Thoracic aorta (tissue), 2 donors: ENCODE measurements at places on chromosomes 1 and 21.

DNA sequence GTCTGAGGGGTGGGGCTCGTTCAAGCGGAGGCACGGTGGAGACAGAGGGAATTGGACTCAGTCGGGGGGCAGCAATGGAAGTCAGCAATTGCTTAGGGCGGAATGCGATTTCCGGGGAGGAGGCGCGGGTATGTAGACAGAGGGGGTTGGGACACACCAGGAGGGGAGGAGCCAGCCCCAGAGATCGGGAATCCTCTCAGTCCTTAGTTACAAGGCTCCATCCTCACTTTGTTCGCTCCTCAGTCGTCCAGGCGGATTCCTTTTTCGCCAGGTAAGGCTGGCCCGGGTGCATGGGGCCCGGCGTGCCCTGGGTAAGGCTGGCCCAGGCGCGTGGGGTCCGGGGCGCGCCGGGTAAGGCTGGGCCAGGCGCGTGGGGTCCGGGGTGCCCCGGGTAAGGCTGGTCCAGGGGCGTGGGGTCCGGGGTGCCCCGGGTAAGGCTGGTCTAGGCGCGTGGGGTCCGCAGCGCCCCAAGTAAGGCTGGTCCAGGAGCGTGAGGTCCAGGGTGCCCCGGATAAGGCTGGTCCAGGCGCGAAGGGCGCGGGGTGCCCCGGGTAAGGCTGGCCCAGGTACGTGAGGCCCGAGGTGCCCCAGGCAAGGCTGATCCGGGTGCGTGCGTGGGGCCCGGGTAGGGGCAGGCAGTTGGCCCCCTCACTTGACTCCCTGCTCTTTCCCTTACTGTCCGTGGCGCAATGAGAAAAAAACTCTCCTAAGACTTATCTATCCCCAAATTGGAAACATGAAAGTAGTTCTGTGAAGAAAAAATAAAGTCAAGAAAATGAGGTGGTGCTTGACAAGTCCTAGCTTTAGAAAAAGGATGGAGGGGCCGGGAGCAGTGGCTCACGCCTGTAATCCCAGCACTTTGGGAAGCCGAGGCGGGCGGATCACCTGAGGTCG lies at the start of gene L1TD1:
TSS of gene L1TD1 (plus strand) at position 199 of the 894 bp plus-strand sequence. CDS start 11,780 bp downstream, outside the sequence.
- DNase-seq, result no peak

- DNase-seq, result no peak
These were observed 1.7 kb upstream of the TMEM61 start for GRCh38 chr1:54978528-54979326.

GRCh38 chr1:7388141-7388487 lies 383.0 kb upstream of the VAMP3 start:
- no peak for DNase-seq

DNA sequence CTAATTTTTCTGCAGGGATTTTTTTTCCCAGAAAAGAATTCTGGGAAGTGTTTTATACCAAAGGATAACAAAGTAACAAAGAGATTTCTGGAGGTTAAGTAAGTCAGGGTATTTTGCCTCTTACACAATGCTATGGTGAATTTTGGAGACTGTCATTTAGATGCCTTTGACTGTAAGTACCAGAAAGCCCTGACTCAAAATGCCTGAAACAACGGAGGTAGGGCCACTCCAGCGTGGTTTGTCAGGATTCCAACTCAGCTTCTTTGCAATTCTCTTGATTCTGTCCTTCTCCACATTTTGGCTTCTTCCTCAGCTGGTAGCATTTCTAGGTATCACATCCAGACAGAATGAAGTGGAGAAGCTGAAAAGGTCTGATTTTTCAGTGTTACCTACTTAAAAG lies 106.5 kb downstream of the UCHL5 start:
- DNase-seq, result no peak

DNA sequence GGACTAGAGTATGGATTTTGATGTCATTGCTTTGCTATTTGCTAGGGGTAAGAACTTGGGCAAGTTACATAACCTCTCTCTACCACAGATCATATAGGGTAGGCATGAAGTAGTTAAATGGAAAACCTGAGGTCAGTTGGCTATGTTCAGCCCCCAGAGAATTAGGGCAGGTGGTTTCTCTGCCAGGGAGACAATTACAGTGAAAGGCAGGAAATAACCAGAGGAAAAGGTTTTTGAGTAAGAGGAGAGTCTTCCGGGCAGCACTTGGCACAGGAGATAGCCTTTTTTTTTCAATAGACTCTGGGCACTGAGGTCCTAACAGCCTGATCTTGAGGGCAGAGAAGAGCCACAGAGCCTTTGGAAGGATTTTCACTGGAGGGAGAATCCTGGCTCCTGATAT lies 16.7 kb upstream of the SERBP1 start:
- no peak for DNase-seq

DNA sequence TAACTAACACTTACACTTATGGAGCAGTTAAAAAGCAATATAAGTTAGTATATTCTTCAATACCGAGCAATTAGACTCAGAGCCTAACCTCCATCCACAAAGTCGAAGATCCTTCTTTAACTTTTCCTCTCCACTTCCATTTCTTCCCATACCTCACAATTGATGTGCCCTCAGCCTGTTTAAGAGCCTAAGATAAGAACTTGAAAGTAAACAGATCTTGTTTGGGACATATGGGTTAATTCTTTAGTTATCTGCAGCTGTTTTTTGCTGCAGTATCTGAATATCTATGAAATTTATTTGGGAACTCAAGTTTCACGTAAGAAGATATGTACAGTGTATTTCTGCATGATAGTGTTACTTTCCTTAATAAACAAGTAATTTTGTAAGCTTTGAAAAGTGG lies 51.5 kb downstream of the MIGA1 start:
- DNase-seq, result no peak

GRCh38 chr1:84853741-84854721 lies 39.0 kb downstream of the LPAR3 start:
- DNase-seq, result no peak

DNA sequence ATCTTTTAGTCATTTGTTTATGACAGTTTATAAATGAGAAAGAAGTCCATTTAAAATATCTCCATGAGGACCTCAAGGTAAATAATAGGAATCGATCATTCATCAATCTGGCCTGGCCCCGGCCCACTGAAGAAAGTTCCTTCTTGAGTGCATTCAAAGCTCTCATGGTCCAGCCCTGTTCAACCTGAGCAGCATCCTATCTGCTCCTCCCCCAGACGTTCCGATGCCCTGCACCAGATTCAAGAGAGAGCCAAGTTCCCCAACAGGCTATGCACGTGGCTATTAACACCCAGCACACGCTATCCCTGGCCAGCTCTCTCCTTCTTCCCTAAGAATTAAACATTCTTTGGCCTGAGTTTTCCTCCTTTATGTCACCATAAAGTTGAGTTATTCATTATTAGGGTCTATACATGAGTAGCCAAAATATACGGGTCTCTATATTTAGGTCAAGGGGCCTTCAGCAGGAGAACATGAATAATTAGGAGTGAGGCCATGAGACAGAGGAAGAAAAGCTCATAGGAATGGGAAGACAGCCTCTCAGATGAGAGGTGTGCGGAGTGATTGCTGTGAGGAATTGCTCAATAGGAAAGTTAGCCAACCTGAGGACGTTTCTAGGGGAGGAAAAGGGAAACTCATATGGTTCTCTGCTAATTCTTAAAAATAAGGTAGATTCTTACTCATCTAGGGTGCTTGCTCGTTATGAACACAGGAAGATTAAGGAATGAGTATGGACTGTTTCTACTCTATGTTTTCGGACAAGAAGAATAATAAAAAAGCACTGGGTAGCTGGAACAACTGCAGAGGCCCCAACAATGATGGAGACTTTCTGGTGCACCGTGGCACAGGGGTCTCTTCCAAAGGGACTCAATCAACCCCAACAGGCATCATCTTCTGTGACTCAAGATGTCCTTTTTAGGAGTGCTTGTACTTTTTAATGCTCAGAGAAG lies 23.6 kb downstream of the RUNX1 start:
- DNase-seq, result no peak

- DNase-seq, result no peak
These were observed 13.0 kb downstream of the KRTCAP2 start for GRCh38 chr1:155160128-155160527.

DNA sequence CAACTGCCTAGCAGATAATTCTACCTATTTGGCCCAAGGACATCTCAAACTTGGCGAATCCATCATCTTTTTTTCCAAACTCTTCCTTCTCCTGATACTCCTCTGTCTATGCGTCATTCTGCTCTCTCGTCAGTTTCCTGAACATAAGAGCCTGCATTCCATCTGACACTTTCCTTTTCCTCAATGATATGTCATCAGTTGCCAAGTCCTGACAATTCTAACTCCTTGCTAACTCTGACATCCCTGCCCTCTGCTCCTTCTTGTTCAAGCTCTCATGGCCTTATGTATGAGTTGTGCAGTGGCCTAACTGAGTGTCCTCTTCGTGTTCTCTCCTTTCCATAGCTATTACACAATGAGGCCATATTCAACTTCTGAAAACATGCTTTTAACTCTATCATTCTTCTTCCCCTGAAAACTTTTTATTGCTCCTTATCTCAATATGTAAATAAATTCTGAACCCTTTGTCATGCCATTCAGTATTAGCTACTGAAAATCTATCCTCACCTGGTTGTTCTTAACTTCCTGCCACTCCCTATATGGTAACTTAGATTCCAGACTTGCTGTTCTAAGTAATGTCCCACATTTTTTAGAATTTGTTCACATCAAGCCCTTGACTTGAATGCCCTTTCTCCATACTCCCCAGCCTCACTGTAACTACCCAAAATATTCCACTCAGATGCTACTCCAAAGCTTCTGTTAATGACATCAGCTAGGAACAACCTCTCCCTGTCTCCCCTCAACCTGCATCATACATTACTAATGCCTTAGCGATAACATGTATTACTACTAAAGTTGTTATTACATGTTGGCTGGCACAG lies 11.5 kb downstream of the PALMD start:
- DNase-seq, result no peak

- DNase-seq, result no peak
These were observed 9.8 kb downstream of the TNFRSF18 start for GRCh38 chr1:1196431-1197187.

GRCh38 chr1:245039196-245039595 lies 115.6 kb upstream of the KIF26B start:
- no peak for DNase-seq

DNA sequence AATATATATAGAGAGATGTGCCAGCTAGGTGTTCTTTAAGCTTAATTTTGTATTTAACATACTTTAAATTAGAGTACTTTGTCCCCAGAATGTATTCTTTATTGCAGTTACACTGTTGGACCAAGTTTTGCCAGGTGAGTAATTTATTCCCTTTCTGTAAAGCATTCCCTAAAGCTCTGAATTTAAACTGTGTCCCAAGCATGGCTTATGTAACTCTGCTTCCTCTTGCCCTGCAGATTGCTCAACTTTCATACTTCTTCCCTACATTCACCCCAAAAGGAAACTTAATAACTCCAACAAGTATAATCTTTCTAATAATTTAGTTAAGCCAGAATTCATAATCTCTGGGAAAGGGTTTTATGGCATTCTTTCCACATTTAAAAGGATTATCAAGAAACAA lies 5.6 kb downstream of the LYPLAL1 start:
- DNase-seq, result no peak

DNA sequence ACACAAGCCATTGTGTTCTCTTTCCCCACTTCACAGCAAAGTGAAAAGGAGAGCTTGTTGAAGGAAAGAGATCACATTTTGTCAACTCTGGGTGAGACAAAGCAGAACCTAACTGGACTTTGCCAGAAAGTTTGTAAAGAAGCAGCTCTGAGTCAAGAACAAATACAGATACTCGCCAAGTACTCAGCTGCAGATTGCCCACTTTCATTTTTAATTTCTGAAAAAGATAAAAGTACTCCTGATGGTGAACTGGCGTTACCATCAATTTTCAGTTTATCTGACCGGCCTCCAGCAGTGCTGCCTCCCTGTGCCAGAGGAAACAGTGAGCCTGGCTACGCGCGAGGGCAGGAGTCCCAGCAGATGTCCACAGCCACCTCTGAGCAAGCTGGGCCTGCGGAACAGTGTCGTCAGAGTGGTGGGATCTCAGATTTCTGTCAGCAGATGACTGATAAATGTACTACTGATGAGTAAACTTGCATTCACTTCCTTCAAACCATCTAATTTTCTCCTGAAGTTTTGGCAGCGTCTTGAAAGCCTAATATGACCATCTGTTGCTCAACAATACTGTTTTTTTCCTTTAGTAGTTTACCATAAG lies 43.7 kb downstream of the BACH1 start:
- peak; percentile 22 for DNase-seq

DNA sequence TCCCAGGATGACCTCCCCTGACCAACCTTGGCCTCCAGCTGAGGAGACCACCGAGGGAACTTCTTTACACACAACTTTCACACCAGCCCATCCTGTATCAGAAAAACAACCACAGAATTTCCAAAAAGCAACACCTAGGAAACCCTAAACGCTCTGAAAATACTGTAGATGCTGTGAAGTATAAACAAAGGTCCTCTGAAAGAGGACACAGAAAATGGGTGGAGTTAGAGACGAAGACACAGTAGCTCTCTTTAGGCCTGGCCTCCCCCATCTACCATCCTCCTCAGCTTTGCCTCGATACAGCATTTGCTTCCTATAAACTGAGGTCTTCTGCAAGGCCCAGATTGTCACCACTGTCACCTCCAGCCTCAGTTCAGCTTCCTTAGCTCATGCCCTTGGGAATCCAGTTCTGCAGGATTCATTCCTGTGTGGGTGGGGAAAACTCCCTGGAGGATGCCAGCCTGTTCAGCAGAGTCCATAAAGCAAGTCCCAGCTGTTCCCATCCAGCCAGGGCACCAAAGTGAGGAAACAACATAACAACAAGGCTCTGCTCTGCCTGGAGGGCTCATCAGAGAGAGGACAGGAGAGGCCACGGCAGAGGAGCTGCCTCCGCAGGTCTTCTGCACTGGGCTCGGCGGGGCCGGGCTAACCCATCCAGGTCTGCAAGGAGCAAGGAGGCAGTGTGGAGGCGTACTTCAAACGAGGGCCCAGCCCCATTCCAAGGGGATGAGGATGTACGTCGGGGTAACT lies 15.0 kb downstream of the PIK3C2B start:
- DNase-seq, result no peak

- no peak for DNase-seq
These were observed 4.5 kb upstream of the PLCH2 start for GRCh38 chr1:2471587-2472001.

DNA sequence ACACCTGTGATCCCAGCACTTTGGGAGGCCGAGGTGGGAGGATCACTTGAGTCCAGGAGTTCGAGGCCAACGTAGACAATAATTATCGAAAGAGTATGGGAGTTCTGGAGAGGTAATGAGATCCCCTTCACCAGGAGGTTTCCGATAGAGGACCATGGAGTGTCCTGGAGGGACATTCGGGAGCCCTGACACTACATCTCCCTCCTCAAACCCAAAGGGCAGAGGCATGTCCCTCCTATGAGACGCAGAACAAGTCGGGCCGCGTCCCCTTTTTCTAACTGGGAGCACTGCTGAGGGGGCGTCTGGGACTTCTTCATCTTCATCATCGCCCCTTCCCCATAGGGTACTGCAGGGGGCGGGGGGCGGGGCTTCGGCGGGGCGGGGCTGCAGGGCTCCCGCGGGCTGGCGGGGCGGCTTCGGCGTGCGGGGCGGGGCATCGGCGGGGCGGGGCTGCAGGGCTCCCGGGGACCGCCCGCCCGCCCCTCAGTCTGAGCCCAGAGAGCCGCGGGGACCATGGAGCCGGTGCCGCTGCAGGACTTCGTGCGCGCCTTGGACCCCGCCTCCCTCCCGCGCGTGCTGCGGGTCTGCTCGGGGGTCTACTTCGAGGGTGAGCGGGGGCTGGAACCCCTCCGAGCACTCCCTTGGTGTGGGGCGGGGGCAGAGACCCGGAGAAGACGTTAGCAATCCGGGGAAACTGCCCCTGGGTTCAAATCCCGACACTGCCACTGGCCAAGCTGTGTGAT lies at the start of gene THEMIS2:
TSS of gene THEMIS2 (plus strand) at position 486 of the 743 bp plus-strand sequence. CDS start at position 514, 28 bp downstream.
- DNase-seq, result no peak

- DNase-seq, result no peak
These were observed 655.4 kb downstream of the LTN1 start for GRCh38 chr21:28337315-28337714.

GRCh38 chr1:156931974-156932710 lies 11.7 kb downstream of the LRRC71 start:
- DNase-seq, result no peak
